ENCODE measurements at places on chromosomes 5 and 9.

GRCh38 chr9:136363949-136364748 lies 605 bp upstream of the DNLZ start:
- no peak for DNase-seq

DNA sequence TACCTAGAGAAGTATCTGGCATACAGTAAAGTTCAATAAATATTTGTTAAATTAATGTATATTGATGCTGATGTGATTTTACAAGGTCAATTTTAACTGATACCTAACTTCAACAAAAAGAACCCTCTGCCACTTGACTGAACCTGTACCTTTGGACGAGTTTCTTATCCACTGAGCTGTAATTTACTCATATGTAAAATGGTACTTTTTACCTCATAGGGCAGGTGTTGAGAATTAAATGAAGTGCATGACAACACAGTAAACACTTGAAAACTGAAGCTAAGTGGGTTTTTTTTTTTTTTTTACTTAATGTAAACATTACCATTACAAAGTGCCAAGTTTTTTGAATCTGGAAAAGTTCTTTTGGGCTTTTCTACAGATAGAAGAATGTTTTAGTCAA lies 15.4 kb downstream of the NIPSNAP3B start:
- no peak for DNase-seq

DNA sequence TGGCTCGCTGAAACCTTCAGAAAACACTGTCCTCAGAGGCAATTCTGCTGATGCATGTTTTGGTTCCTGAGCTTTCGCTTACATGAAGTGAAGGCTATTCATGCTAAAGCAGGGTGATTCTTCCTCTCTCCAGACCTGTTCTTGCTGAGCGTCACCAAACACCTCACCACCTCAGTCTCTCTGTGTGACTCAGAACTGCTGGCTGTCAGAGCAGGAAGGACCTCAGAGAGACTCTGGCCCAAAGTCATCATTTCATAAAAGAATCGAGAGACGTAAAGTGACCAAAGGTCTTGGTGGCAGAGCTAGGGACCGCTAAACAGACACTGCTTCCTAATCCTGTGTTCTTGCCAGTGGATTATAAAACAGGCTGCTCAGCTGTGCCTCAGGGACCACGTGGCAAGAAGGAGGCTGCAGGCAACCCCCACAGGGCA lies 73.8 kb downstream of the LHFPL2 start:
- no peak for DNase-seq

- DNase-seq = no peak
Observed at GRCh38 chr9:16532681-16533450, 337.6 kb downstream of the BNC2 start.

Measured in activated CD8-positive, alpha-beta T cell treated with anti-CD3 and anti-CD28 coated beads for 36 hours (primary cell).